NCI-H748 treated with DMSO at 0.1 percent for 48 hours (cell line): ENCODE measurements at places on chromosomes 1 and 21.

DNA sequence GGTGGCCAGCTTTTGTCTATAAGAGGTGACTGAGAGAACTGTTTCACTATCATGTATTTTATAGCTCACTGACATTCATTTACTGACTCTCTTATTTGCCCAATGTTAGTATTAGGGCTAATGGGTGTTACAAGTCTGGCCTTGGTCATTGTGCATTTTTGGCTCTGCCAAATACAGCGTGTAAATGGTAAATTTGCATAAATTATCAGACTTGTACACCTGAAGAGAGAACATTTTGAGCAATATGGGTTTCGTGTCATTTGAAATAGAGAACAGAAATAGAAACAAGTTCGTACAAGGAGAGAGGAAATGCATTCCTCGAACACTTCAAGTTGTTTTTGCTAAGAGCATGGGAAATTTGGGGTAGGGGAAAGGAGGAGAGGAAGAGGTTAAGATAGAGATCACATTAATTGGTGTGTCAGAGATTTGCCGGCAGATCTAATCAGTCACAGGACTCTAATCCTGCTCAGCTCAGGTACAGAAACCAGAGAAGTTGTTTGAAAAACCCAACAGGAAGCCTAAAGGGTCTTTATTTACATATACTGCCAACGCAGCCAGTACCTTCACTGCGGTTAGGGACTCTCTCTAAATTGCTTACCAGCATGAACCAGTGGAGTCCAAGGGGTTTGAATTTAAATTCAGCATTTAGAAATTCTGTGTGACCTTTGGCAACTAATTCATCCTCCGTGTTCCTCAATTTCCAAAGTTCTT is 261.5 kb downstream of the GPATCH2 start:
- no peak for DNase-seq

- DNase-seq = peak; percentile 34
Observed at GRCh38 chr1:32240140-32240951, 6.7 kb upstream of the FAM167B start.

DNA sequence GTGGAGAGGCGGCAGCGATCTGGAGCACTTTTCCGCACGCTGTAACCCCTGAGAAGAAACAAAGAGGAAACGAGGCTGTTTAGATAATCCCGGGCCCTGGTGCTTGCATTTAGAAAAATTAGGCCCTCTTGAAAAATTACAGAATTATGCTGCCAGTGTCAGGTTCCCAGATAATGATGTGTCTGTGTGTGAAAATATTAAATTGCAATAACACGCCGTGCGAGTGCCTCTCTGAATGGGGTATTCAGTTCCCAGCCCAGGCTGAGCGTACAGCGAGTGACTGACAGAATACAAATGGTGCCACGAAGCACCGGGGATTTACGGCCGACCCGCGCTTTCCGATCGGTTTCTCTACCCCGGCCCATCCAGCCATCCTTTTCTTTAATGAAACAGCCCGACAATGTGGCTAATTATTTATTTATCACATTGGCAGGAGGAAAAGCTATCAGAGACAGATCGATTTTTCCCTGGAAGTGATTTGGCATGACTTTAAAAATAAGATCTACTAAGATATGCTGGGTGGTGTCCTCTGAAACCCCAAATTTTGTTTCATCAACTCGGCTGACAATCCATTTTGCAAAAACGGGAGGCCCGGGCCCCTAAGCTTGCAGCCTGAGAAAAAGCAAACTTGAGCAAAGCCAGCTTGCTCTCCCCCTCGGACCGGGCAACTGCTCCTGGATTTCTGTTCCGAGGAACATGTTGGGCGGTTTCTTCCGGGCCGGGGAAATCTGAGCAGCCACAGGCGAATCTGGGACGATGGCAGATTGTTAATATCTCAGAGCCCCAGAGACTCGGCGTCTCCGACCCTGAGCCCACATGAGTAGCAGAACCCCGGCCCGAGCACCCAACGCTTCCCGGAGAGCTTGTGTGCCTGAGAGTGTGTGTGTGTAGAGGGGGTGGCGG is 11.3 kb downstream of the PRDM16 start:
- no peak for DNase-seq

DNA sequence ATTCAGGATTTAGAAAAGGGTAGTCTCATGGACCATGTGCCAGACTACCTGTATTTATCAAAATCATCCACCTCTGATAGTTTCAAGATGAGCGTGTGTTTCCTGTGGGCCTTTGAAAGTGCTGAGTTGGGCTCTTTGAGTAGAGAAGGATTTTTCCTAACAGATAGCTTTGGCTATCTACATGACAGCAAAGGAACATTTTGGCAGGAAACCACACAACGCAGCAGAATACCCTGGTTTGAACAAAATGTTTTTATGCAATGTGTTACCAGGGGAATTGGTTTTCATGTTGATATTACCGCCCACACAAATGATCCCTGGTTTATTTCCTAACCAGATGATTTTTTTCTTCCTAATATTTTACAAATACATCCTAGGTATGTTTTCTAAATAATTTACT is 431.4 kb downstream of the NEGR1 start:
- no peak for DNase-seq

- DNase-seq = no peak
Observed at GRCh38 chr1:180922631-180923015, 9.9 kb downstream of the KIAA1614 start.

- no peak for DNase-seq
Observed at GRCh38 chr21:42032968-42033367, 22.8 kb upstream of the ZBTB21 start.

DNA sequence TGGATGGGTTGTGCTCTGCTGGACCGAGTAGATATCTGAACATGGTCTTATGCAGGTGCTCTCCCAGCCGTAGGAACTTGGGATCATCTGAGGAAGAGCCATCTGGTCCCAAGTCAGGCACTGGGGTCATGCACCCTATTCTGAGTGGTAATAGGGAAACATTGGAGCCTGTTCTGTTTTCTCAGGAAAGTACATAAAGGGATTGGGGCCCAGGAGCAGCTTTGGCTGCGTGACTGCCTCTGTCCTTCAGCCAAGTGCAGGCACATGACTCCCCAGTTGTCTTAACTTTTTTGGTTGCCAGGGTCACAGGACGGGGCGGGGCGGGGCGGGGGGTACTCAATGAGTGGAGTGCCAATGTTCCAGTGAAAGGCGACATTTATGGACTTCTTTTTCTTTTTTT is 11.5 kb downstream of the PFKFB2 start:
- DNase-seq = no peak

DNA sequence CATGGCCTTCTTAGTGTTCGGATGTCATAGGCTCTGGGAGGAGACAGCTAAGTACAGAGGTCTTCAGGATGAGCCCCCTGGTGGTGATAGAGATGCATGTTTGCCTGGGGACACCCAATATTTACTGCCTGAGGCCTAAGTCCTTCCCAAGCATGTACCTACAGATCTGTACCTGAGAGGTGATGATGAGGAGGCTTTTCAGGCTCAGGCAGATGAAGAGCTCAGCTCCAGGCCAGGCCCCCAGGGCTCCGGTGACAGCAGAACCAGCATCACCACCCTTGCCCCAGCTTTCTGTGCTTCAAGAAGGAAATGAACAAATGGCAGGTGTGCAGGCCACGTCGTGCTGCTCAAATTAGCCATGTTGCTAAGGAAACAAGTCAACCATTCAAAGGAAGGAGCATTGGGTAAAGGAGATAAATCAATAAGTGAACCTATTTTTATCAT is 21.1 kb downstream of the CACNA1E start:
- peak; percentile 43 for DNase-seq

GRCh38 chr1:22665752-22666151 is 12.7 kb downstream of the C1QB start:
- no peak for DNase-seq

GRCh38 chr1:15479654-15480347 is 3.9 kb downstream of the CELA2B start:
- DNase-seq = no peak

GRCh38 chr1:59814901-59815825 is at the start of gene HOOK1:
TSS of gene HOOK1 (plus strand) at chr1:59814949. CDS start at chr1:59815118, 169 bp downstream.
- peak; percentile 14 for DNase-seq

DNA sequence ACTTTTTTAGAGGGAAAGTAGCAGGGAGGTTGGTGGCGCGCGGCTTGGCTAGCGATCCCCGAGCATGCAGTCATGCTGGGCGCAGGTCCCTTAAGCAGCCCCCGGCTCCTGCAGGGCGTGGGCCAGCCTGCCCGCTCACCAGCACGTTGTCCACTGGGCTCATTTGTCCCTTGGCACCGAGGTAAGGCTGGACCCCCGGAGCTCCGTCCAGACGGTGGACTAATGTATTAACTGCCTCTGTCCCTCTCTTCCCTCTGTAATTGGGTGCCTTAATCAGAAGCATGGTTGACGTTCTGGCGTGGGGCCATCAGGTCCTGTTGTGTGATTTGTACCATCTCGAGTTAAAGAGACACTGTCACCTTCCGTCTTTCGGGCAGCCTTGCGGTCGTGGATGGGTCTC is 17.7 kb downstream of the TMEM201 start:
- no peak for DNase-seq

DNA sequence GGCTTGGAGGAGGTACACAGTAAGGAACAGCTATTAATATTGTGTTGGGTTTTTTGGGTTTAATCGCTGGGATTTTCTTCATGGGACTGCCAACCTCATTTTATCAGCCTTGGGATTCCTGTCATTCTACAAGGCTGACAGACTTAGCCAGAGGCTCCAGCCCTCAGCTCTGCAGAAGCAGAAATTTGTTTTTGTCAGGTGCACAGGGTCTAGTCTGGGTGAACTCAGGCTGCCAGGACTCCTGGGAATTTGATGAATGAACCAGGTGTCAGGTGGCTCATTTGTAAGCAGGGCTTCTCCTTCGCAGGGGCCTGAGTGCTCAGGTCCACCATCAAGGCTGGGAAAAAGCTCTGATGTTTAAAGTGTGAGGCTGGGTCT is 11.5 kb upstream of the ZNF362 start:
- no peak for DNase-seq

- no peak for DNase-seq
Observed at GRCh38 chr1:90835661-90836344, 118.7 kb upstream of the BARHL2 start.

GRCh38 chr1:175154629-175155472 is 37.7 kb downstream of the KIAA0040 start:
- DNase-seq = peak; percentile 28

DNA sequence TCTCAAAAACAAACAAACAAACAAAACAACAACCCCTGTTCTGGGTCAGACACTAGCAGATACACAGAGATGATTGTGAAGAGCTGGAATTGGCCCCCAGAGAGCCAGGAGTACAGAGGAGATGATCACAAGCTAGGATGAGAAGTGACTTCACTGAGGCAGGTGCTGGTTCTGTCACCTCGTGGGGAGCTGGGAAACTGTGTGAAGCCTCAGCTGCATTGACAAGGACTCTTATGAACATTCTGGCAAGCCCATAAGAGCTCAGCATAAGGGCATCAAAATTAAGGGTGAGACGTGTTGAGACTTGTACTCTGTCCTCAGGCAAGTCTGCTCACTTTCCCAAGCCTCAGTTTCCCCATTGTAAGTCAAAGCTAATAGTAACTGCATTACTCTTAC is 14.7 kb upstream of the PTP4A2 start:
- no peak for DNase-seq
